ENCODE measurements at places on chromosomes 1 and 21. TPM values are rescaled to one million over a fixed set of nuclear protein-coding genes. Genes with fewer than 3 reads are reported as not detected.

The TEX50 gene
- not detected for total RNA-seq

The KLF18 gene
- not detected for total RNA-seq

The RXFP4 gene
- total RNA-seq, result 0.11 TPM

The CFHR2 gene
- not detected for total RNA-seq

The RNU5D-1 gene
- total RNA-seq, result not detected

The CELSR2 gene
- 3.4 TPM for total RNA-seq

The TMEM125 gene
- total RNA-seq, result not detected

The SPRR2D gene
- not detected for total RNA-seq

The SLC45A1 gene
- 1.5 TPM for total RNA-seq

The PLPPR4 gene
- 0.25 TPM for total RNA-seq

The HMGCS2 gene
- not detected for total RNA-seq

The ELAPOR1 gene
- total RNA-seq, result 0.50 TPM

The LINGO4 gene
- under 0.01 TPM for total RNA-seq

The ZNF695 gene
- total RNA-seq, result 2.2 TPM

The AJAP1 gene
- 0.11 TPM for total RNA-seq

The KCNC4 gene
- total RNA-seq, result 10.9 TPM

The OR2T33 gene
- not detected for total RNA-seq

The AKR7A3 gene
- 0.62 TPM for total RNA-seq

The SYCP1 gene
- not detected for total RNA-seq

The S100A7A gene
- not detected for total RNA-seq

The E2F2 gene
- total RNA-seq, result 0.50 TPM

The CA14 gene
- 0.11 TPM for total RNA-seq

The SHISA4 gene
- total RNA-seq, result 6.9 TPM

The CELA2B gene
- not detected for total RNA-seq

The RNF186 gene
- total RNA-seq, result 0.12 TPM

The POTED gene
- total RNA-seq, result not detected

The REG4 gene
- not detected for total RNA-seq

The POU3F1 gene
- not detected for total RNA-seq

The SYT14 gene
- 3.3 TPM for total RNA-seq

The SLC26A9 gene
- total RNA-seq, result not detected

The SPRR2G gene
- not detected for total RNA-seq

The NCMAP gene
- not detected for total RNA-seq

The AK4 gene
- total RNA-seq, result 24.6 TPM

The NBPF10 gene
- 5.4 TPM for total RNA-seq

The FAM163A gene
- not detected for total RNA-seq

The EPS8L3 gene
- total RNA-seq, result not detected

The MYOG gene
- not detected for total RNA-seq

The OR14C36 gene
- total RNA-seq, result not detected

The SLC22A15 gene
- 8.2 TPM for total RNA-seq

The SLAMF7 gene
- not detected for total RNA-seq

Data from uterine smooth muscle cell (primary cell).